Heart right ventricle (tissue), 16 donors: ENCODE measurements at places on chromosomes 7 and 10. TPM values are rescaled to one million over a fixed set of nuclear protein-coding genes. Genes with fewer than 3 reads are reported as not detected.

DNA sequence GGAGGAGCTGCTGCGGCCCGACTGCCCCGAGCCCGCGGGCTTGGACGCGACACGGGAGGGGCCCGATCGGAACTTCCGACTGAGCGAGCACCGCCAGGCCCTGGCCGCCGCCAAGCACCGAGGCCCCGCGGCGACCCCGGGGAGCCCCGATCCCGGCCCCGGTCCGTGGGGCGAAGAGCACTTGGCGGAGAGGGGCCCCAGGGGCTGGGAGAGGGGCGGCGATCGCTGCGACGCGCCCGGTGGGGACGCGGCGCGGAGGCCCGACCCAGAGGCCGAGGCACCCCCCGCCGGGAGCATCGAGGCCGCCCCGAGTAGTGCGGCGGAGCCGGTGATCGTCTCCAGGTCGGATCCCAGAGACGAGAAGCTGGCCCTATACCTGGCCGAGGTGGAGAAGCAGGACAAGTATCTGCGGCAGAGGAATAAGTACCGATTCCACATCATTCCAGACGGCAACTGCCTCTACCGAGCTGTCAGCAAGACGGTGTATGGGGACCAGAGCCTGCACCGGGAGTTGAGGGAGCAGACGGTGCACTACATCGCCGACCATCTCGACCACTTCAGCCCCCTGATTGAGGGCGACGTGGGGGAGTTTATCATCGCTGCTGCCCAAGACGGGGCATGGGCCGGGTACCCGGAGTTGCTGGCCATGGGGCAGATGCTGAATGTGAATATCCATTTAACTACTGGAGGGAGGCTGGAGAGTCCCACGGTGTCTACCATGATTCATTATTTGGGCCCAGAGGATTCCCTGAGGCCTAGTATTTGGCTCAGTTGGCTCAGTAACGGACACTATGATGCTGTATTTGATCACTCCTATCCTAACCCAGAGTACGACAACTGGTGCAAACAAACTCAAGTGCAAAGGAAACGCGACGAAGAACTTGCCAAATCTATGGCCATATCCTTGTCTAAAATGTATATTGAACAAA is 1.4 kb downstream of the OTUD1 start:
- DNase-seq: peak; percentile 50

DNA sequence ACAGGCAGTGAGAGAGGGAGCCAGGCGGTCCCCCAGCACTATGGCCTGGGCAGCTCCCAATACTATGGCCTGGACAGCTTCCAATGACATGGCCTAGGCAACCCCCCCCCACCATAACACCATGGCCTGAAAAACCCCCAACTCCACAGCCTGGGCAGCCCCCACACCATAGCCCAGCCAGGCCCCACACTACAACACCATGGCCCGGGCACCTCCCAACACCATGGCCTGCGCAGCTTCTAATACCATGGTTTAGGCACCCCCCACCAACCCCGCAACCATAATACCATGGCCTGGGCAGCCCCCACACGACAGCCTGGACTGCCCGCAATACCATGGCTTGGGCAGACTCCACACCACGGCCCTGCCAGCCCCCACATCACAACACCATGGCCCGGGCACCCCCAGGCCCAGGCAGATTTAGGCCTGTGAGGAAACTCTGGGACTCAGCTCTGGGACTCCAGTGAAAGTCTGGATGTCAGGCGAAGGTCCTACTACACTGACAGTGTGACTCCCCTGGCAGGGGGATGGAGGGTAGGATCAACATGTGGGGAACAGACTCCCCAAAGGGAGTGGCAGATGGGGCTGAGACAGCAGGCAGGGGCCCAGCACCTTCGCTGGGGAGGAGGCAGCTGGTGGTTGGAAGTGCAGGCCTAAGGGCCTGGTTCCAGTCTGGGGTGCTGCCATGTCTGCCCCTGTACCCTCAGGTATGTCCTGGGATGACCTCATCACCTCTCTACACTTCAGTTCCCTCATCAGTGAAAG is 8.7 kb downstream of the CPXM2 start:
- DNase-seq: no peak

GRCh38 chr7:36475381-36475780 is 85.7 kb downstream of the ANLN start:
- no peak for DNase-seq

DNA sequence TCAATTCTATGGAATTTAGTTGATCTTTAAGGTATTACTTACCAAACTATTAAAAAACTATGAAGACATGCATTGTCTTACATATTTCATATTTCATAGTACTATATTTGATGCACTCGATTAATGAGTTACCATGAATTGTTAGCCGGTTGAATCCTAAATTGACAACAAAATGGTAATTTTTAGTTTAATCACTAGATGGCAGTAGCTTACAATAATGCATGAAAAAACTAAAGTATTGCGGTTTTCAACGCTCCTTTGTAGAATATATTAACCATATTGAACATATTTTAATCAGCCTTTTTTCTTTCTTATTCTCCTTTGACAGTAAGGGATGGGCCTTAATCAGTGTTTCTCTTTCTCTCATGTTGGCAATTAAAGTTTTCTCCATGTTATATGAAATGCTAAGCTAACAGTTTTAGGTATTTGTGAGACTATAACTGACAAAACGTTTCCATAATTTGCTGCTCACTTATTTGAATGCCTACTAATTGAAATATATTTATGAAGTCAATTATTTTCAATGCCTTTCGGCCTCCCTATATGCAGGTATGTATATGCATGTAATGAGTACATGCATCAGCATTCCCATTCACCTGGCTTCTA is 48.5 kb upstream of the ARL4A start:
- no peak for DNase-seq

- peak; percentile 91 for DNase-seq
These were observed at the start of gene SMC3 for GRCh38 chr10:110567201-110568054. Gene SMC3, plus strand, starts transcription at chr10:110567695. Its CDS starts 122 bp downstream, at chr10:110567817.

DNA sequence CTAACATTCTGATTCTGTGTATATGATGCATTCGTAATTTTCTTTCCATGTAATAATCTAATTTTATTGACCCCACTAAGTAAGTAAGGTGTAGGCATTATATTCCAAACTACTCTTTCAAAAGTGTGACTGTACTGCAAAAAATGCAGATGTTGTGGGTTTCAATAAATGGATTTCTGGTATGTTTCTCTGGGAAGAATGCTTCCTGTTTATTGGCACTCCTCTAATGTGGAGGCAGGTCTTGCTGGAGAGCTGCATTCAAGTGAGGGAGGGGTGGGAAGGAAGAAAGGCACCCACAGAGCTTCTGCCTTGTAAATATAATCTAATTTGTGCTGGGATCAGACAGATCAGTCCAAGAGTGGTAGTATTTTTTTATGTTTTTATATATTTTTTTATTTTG is 23.9 kb downstream of the ST7 start:
- DNase-seq: no peak

DNA sequence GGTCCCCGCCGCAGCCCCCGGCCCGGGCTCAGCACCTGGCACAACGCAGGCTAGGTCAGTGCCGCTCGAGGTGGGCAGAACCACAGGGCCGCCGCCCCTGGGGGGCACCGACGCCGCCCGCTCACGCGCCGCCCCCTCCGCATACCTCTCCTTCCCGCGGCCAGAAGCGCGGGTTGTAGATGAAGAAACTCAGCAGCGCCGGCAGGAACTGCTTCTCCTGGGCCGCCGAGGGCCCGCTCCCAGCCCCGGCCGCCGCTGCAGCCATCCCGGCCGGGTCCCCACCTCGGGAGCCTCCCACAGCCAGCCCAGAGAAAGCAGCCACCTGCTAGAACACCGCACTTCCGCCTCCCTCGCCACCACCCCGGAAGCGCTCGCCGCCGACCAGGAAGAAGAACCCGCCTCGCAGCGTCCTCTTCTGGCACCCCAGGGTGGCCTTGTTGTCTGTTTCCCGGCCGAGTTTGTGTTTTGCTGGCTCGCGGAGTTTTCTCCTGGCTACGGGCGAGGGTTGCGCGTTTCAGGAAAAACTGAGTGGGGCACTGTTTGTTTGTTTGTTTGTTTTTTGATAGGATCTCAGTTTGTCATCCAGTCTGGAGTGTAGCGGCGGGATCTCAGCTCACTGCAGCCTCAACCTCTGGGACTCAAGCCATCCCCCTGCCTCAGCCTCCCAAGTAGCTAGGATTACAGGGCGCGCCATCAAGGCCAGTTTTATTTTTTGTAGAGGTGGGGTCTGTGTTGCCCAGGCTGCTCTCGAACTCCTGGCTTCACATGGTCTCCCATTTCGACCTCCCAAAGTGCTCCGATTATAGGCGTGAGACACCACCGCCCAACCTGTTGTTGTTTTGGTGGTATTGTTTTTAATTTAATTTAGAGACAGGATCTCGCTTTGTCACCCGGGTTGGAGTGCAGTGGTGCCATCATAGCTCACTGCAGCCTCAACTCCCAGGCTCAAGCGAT is 17.7 kb downstream of the OCM2 start:
- peak; percentile 77 for DNase-seq

- DNase-seq: no peak
These were observed 65.8 kb upstream of the PRKAR2B start for GRCh38 chr7:106978425-106979420.

GRCh38 chr7:8998762-8999161 is 565.4 kb downstream of the NXPH1 start:
- DNase-seq: no peak

- DNase-seq: no peak
These were observed 57.9 kb upstream of the ITGB1 start for GRCh38 chr10:33015761-33016547.

TRIM50 gene
- 0.04 TPM for polyA plus RNA-seq

NEUROG3 gene
- not detected for polyA plus RNA-seq

FZD8 gene
- polyA plus RNA-seq: 4.8 TPM

FAM241B gene
- polyA plus RNA-seq: 2.8 TPM

SCIN gene
- 0.01 TPM for polyA plus RNA-seq
